Tibial nerve (tissue), 4 donors: ENCODE measurements at places on chromosomes 1 and 21.

DNA sequence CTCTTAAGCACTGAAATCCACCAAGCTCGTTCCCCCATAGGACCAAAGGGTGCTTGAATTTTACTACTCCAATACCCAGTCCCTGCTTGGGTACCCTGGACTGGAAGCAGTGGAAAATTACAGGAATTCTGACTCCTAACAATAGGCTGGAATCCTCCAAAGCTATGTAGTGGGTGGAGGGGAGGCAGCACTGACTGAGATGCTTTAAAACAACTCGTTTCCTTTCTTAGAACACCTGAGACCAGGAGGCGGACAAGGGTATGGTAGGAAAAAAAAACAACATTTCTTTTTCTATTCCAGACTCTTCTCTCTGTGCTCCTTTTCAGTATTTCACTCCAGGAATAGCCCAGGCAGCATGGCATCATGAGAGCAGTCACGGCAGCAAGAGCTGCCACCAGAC lies 2.3 kb downstream of the PEF1 start:
- no peak for DNase-seq

DNA sequence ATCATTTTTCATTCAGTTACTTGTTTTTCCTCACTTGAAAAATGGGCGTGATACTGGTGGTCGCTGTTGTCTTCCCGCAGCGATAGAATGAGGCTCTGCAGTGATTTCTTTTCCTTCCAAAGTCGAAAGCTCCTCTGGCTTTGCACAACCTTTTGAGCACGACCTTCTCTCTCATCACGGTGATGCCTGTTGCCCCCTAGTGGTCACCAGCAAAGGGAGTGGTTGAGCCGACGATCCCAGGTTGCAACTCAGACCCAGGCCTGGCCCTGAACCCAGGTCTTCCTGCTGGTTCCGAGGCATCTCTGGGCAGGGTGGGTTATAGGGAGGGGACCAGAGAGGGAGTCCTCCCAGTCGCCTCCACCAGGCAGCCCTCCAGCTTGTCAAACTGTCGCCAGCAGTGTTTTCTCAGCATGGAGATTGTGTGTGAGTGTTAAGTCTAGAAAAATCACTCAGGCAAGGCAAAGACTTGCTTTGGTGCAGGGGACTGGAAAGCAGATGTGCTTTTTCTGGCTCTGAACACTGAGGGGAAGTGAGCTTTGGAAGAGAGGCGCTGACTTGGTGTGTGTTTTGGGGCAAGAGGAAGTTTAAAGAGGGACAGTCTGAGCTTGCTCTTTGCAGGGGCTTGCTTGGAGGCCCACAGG lies 285.3 kb downstream of the CAMTA1 start:
- peak; percentile 66 for DNase-seq

- peak; percentile 76 for DNase-seq
Measured at GRCh38 chr1:2381741-2382620, 9.4 kb downstream of the MORN1 start.

GRCh38 chr1:67653304-67653703 lies 31.7 kb upstream of the GADD45A start:
- no peak for DNase-seq

DNA sequence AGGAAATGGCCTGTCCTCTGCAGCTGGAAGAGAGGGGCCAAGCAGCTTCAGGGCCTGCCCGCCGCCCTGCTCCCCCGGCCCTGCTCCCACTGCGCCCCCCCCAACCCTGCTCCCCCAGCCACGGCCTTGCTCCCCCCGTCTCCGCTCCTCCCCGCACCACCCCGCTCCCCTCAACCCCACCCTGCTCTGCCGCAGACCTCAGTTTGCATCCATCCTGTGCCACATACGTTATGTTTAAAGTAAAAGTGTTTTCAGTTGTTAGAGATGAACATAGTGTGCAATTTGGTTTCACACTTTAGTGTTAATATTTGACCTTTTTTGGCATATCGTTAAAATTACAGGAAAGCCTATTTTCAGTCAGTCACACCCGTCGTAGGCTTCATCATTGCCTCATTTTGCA lies 34.1 kb upstream of the DIP2A start:
- DNase-seq, result no peak
